T-helper 22 cell (primary cell): ENCODE measurements at places on chromosomes 1 and 21.

GRCh38 chr1:58047265-58047858, 499.2 kb downstream of the OMA1 start:
- DNase-seq = no peak

DNA sequence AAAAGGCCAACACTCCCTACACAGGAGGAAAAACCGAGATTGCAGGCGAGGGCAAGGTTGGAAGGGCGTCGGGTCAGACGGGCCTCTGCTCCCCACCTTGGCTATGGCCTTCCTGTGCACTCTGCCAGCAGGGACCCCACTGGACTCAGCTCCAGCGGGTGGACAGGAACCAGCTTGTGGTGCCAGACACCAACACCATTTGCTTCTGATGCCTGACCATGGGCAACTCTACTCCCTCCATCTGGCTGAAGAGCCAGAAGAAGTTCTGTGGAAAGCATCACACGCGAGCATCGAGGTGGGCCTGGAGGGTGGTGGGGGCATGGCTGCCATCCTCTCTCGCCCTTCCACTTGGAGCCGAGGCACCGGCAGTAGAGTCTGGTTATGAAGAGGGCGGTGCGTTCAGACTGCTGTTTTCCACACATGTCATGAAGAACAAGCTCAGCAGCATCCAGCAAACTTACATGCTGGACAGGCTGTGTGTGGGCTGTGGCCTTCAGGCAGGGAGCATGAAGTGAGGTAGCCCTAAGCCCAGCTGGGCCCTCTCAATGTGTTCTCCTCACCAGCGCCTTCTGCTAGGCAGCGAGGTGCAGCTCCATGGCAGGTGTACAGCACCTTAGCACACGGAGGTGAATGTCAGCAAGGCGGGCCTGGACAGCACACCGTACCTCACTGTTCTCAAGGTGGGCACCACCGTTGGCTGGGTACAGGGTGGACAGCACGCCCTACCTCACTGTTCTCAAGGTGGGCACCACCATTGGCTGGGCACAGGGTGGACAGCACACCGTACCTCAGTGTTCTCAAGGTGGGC, 15.6 kb upstream of the ZNF669 start:
- no peak for DNase-seq

DNA sequence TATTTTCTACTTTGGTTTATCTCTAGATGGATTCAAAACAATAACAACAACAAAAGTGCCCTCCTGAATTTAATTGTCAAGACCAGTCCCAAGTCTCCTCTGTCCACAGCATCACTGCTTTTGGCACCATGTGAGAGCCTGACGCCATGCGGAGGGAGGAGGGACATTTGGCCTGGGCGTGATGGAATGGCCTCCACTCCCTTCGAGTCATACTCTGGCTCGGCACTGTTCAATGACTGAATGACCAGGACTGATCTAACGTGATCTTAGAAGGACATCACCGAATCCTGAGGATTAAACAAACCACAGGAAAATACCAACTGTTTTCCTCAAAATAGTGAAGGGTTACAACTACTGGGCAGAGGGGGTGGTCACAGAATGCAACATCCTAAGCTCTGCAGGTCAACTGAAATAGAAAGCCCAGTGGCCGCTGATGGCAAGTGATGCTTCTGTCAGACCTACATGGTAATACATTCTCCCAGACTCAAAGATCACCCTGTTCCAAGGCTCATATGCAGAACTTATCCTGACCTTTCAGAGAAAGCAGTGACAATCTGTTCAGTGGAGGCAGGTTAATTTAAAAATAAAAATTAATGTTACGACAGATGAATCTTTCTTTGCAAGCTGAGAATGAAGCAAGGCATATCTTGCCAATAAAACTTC, 19.1 kb downstream of the SRSF4 start:
- no peak for DNase-seq

- no peak for DNase-seq
Observed at GRCh38 chr1:27049607-27050006, 37.0 kb upstream of the TENT5B start.

DNA sequence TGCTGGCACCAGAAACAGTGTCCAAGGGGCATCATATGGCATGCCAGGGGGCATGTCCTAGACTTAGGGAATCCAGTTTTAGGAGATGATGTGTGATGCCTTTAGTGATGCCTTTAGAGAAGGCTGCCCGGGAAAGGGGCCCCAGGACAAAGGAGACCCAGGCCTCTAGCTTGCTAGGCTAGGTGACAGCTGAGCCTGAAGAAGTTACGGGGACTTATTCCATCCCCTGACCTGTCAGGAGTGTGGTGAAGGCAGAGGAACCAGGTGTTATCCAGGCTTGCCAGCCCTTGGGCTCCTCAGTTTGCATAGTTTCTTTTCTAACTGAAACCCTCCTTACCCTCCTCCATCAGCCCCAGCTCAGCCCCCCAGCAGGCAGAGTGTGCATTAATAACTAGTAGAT, 269.7 kb upstream of the CSF3R start:
- DNase-seq = no peak

DNA sequence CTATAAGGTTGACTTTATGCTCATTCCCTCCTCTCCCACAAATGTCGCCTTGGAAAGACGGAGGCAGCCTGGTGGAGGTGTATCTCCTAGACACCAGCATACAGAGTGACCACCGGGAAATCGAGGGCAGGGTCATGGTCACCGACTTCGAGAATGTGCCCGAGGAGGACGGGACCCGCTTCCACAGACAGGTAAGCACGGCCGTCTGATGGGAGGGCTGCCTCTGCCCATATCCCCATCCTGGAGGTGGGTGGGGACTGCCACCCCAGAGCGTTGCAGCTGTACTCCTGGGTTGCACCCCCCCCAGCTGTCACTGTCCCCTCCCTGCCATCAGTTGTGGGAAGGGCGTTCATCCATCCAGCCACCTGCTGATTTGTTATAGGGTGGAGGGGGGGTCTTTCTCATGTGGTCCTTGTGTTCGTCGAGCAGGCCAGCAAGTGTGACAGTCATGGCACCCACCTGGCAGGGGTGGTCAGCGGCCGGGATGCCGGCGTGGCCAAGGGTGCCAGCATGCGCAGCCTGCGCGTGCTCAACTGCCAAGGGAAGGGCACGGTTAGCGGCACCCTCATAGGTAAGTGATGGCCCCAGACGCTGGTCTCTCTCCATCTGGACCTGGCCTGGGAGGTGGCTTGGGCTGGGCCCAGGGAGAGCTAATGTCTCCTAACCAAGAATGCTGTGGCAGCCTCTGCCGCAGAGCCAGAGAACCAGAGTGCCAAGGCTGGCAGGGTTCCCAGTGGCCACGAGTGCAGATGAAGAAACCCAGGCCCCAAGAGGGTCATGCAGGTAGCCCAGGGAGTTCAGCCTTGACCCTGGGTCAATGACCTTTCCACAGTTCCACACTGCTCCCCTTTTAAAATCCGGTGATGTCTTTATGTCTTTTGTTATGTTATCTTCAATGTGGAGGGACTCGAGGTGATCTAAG, 13.1 kb downstream of the PCSK9 start:
- DNase-seq = no peak

GRCh38 chr1:158037866-158038359, 44.5 kb downstream of the KIRREL1 start:
- no peak for DNase-seq

DNA sequence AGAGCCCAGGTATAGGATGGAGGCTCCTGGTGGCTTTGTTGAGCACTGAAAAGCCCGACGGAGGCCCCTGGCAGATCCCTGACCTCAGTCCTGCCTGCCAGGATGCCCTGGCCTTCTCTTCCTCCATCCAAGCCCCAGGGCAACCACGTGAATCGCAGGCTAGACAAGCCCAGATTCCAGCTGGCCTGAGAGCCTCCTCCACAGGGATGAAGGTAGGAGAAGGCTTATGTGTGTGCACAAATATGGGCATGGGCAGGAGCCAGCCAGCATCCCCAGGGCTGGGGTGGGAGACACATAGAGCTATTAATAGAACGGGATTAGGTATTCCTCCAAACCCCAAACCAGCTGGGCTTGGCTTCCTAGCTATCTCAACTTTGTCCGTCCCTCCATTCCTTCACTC, 4.0 kb upstream of the EXTL1 start:
- DNase-seq = no peak

GRCh38 chr1:105343317-105343716, 1593.6 kb downstream of the AMY1C start:
- DNase-seq = no peak

GRCh38 chr1:177953549-177953948, 16.3 kb downstream of the SEC16B start:
- DNase-seq = no peak

- DNase-seq = no peak
Observed at GRCh38 chr21:23853796-23854379, 1753.4 kb downstream of the MRPL39 start.

DNA sequence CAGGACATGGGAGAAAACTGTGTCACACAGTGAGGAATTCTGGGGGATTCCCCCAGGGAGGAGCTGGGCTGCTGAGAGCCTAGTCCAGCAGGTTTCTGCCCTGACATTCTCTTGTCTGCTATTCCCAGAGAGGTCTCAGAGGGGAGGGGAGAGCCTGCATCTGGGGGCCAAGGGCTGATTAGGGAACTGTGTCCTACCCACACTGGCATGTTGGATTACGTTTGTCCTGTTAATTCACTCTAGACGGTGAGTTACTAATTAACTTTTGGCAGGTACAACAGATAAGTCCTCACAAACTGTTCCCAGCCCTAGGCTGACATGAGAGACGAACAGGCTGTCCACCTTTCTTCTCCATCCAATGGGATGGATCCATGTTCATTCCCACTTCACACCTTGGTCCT, 2.6 kb upstream of the SH3BGRL3 start:
- no peak for DNase-seq

- DNase-seq = peak; percentile 63
Observed at GRCh38 chr21:17780539-17780938, 38.6 kb downstream of the C21orf91 start.

DNA sequence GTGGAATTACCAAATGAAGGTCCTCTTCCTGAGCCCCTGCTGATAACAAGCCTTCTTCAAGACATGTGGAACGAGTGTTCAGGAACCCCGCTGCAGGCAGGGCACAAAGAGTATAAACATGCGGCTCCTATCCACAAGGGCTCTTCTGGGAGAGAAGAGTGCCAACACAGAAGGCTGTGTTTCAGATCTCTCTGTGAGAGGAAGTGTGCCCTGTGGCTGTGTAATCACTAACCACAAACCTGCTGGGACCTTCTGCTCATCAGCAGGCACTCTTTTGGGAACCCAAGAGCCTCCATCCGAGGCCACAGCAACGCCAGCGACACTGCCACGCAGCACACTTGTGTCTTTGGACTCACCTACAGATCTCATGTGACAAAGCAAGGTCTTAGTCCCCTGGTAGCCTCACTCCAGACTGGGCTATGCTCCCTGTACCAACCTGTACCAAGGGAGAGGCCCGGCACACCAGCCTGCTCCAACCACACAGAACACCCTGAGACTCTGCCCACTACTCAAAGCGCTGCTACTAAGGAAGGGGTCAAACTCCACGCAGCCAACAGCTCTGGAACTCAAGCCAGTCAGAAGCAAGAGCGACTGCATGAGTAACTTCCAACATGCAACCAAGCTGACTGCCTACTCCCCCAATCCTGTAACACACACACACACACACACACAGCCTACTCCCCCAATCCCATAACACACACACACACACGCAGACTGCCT, 7.8 kb downstream of the PTTG1IP start:
- DNase-seq = no peak

GRCh38 chr1:184388319-184388889, 1.6 kb downstream of the C1orf21 start:
- no peak for DNase-seq

- no peak for DNase-seq
Observed at GRCh38 chr1:23966973-23967493, 7.4 kb downstream of the PNRC2 start.

DNA sequence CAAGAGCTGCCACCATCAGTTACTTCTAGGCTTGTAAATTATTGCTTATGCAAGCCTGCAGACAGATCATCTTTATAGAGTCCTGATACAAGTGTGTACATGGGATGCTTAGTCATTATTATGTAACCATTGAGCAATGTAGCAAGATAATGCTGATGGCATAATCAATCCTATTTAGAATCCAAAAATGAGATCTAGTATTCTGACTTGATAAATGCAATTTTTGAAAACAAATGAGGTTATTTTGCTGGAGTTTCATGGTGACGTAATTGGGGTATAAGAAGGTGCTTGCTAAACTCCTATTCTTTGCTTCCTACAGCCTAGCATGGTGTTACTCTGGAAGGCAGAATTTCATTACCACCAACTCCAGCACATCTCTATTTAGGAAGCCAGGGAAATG, 801.7 kb upstream of the PRMT6 start:
- DNase-seq = no peak

DNA sequence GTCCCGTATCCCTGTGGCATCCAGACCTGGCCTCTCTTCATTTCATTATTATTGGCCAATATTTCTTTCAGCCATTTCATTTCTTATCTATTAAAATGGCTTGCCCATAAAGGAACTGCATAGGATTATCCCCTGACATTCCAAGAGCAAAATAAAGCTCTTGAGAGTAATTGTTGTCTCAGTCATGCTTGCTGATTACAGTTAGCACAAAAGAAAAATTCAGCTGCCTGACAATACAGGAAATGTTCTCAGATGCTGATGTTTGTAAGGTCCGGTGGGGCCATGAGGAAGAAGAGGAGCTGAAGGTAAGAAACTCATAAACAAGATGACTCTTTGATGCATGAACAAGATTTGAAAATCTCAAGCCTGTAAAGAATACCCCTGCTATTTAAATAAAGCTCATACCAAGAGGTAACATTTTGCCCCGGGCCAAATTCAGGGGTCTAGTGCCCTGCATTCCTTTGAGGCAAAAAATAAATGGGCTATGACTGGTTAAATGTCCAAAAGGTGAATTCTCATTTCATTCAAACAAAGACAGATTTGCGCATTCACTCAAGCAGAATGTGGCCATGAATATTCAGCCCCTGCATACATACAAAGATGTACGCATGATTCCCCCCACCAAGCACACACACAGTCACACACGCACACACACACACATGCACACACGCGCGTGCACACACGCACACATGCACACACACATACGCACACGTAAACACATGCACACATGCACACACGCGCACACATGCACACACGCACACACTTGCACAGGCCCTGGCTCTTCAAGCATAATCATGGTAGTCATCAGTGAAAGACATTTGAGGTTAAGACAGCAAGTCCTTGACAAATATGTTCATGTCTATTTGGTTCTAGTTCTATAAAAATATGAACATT, 44.8 kb downstream of the KCNJ15 start:
- no peak for DNase-seq

- DNase-seq = no peak
Observed at GRCh38 chr1:187631984-187632383, 803.2 kb downstream of the PLA2G4A start.

- no peak for DNase-seq
Observed at GRCh38 chr1:95650631-95651030, 416.6 kb downstream of the RWDD3 start.

GRCh38 chr1:198669023-198669698, 30.3 kb downstream of the PTPRC start:
- DNase-seq = peak; percentile 46

DNA sequence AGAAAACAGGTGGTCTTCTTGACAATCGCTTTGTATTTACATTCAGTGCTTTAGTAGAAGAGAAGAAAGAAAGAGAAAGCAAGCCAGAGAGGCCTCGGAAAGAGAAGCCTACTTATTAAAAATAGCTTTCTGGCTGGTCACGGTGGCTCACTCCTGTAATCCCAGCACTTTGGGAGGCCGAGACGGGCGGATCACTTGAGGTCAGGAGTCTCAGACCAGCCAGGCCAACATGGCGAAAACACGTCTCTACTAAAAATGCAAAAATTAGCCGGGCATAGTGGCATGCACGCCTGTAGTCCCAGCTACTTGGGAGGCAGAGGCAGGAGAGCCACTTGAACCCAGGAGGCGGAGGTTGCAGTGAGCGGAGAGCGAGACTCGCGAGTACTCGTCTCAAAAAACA, 1.8 kb upstream of the SLC19A2 start:
- DNase-seq = no peak

GRCh38 chr1:2091611-2092604, 41.7 kb downstream of the PRKCZ start:
- DNase-seq = no peak
